ENCODE measurements at places on chromosomes 5 and 9. TPM values are rescaled to one million over a fixed set of nuclear protein-coding genes. Genes with fewer than 3 reads are reported as not detected.

GRCh38 chr5:167759057-167759821, 532.2 kb upstream of the WWC1 start:
- DNase-seq = no peak

- no peak for DNase-seq
Measured at GRCh38 chr9:130422546-130422945, 22.2 kb upstream of the ASS1 start.

PNPLA7 gene
- 21.4 TPM for total RNA-seq

DNA sequence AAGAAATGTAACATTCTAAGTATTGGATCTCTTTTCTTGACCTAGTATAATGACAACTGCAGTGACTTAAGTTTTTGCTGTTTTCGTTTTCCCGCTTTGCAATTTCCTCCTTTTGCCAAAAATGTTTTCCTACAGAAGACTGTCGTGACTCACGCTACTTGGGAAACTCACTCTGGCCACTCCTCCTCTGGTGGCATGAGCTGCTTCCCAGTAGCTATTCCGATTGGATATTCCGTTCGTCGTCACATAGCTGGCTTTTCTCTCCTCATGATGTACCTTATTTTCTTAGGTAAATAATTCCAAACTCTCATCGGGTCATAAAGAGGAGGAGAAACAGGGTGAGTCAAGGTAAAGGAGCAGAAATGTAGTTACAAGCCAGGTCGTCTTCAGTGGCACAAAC, 64.9 kb downstream of the GOLPH3 start:
- DNase-seq = no peak

PCDHB2 gene
- total RNA-seq = not detected

UIMC1 gene
- total RNA-seq = 81.7 TPM

GRCh38 chr5:157821822-157822622, 36.9 kb downstream of the CLINT1 start:
- no peak for DNase-seq

All from stomach (tissue), 19 donors.